Renal cortical epithelial cell (primary cell): ENCODE measurements at places on chromosomes 4 and X. TPM values are rescaled to one million over a fixed set of nuclear protein-coding genes. Genes with fewer than 3 reads are reported as not detected.

The TBC1D9 gene
- 37.5 and 70.1 TPM in 2 replicates for total RNA-seq

The PNMA5 gene
- not detected in 2 replicates for total RNA-seq

DNA sequence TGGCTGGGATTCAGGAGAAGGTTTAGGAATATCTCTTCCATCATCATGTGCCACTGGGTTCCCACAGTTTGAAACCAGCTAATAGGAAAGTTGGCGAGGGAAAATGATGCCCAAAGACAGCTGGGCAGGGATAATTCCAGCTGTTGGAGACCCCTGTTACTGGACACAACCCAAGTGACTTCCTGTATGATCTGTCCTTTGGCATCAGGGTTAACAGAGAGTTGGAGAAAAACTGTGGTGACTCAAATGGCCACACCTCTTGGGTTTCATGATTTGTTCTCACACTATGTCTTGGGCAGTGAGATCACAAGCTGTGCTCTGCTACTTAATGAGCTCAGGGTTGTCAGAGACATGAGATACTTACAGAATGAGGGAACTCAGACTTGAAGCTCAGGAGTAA, 3.8 kb downstream of the FGF16 start:
- DNase-seq: peak; percentile 38

DNA sequence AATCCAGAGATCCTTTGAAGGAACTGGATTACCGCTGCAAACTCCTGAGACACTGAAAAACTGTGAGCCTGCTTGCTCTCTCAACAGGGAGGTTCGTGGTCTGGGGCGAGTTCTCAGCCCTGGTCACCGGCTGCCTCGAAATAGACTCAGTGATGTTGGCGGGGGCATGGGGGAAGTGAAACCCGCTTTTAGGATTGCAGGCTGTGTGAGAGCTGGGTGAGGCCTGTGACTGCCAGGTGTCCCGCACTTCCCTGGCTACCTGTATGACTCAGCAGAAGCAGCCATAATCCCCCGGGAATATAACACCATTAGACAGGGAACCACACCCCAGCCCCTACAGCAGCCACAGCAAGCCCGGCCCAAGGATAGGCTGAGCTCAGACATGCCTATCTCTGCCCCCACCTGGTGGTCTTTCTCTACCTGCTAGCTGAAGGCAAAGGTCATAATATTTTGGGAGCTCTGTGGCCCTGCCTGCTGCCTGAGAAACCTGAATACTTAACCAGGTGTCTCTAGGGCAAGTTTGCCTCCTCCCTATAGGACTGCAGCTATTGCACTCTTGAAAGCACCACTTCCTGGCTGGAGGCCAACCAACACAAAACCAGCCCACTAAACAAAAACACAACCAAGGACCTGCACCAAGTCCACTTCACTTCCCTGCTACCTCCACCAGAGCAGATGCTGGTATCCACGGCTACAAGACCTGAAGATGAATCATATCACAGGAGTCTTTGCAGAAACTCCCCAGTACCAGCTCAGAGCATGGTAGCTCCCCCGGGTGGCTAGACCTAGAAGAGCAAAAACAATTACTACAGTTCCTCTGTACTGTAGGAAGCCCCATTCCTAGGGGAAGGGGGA, 202.0 kb downstream of the RRAGB start:
- DNase-seq: no peak

GRCh38 chr4:825971-826330, at the start of gene CPLX1:
TSS of gene CPLX1 (minus strand) at chr4:826129. CDS start at chr4:824522, 1,607 bp downstream.
- DNase-seq: no peak

- DNase-seq: no peak
Measured at GRCh38 chr4:336099-336892, 1.3 kb upstream of the ZNF141 start.
